Naive thymus-derived CD8-positive, alpha-beta T cell (primary cell): ENCODE measurements at places on chromosomes 4 and X.
A peak's percentile ranks its signal among the peaks of the same experiment; 100 is the strongest.

DNA sequence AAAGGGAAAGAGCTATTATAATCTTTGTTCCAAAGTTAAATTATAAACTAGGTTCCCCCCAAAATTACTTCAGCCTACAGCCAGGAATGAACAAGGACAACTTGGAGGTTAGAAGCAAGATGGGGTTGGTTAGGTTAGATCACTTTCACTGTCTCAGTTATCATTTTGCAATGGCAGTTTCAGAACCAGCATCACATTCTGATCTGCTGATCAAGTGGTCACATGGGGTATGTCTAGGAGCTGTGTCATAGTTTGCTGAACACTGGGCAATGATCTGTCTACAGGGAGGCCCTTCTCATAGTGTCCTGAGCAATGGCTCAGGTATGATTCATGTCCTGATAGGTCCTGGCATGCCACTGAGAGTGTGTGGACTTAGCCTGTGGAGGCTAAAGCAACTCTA, 41.6 kb upstream of the XIAP start:
- H3K36me3 ChIP-seq: no peaks in the 10 kb centered on the region
- H3K4me3 ChIP-seq: no peak overlapping the region
- no peak for DNase-seq
- H3K27ac ChIP-seq: no peak overlapping the region
- H3K27me3 ChIP-seq: no peaks in the 10 kb centered on the region

GRCh38 chr4:38949411-38950051, 81.9 kb downstream of the FAM114A1 start:
- peak overlapping the region; percentile 97 for H3K27ac ChIP-seq
- H3K4me1 ChIP-seq: peaks cover 8% of the 10 kb centered on the region
- no peaks in the 10 kb centered on the region for H3K36me3 ChIP-seq
- DNase-seq: peak; percentile 3
- H3K4me3 ChIP-seq: no peak overlapping the region
- H3K27me3 ChIP-seq: peaks cover 5% of the 10 kb centered on the region

DNA sequence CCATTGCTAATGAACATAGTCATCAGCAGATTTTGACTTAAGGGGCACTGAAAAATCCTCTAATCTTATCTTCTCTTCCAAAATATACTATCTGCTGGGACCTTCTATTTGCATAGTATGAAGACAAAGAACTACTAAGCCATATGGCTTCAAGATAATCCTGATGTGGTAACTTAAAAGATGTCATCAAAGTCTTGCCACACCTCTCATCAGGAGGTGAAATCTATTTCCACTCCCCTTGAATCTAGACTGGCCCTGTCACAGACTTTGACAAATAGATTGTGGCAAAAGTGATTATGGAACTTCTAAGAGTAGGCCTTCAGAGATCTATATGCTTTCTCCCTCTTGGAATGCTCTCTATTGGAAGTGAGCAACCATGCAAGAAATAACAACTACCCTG, 27.3 kb upstream of the TET2 start:
- H3K4me3 ChIP-seq: no peak overlapping the region
- no peaks in the 10 kb centered on the region for H3K4me1 ChIP-seq
- no peak for DNase-seq
- H3K36me3 ChIP-seq: no peaks in the 10 kb centered on the region

GRCh38 chr4:184281231-184282139, 63.8 kb upstream of the ENPP6 start:
- peak overlapping the region; percentile 54 for H3K27ac ChIP-seq
- H3K27me3 ChIP-seq: no peaks in the 10 kb centered on the region
- peaks cover 30% of the 10 kb centered on the region for H3K4me1 ChIP-seq
- H3K4me3 ChIP-seq: no peak overlapping the region

DNA sequence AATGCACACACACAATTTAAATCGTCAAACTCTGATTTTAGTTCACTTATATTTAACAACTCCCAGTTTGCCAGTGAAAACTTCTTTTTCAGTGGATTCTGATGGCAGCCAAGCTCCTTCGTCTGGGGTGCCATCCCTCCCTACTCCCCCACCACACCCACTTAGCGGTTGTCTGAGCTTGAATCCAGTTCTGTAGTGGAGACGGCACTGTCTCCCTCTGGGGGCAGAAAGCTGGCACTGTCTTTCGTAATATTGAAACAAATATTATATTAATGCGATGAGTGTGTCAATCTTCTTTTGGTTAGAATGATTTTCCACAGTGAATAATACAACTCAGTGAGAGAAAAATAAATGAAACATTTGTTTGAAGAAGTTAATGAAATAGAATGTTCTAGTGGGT, 5.4 kb downstream of the MEPE start:
- H3K36me3 ChIP-seq: no peaks in the 10 kb centered on the region
- peaks cover 26% of the 10 kb centered on the region for H3K27me3 ChIP-seq
- peaks cover 2% of the 10 kb centered on the region for H3K4me1 ChIP-seq
- no peak for DNase-seq
- no peak overlapping the region for H3K27ac ChIP-seq

DNA sequence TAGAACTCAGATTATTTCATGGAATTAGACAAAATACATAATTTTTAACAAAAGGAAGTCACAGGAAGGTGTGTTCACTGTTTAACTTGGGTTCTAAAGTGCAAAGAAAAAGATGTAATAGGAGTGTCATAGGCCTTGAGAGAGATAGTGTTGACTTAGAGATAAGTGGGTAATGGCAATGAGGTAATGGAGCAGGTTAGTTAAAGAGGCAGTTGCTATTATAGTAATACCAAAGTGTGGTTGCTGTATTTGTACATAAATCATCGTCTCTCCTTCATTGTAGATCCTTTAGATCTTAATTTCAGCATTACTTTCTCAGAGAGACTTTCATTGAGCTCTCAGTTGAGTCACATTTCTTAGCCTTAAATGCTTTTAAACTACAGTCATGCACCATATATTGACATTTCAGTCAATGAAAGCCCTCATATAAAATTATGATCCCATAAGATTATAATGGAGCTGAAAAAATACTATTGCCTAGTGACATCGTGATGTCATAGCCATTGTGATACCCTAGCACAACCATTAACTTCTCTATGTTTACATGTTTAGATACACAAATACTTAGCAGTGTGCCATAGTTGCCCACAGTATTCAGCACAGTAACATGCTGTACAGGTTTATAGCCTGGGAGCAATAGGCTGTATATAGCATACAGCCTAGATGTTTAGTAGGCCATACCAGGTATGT, 245.4 kb downstream of the ADGRL3 start:
- no peak overlapping the region for H3K4me3 ChIP-seq
- DNase-seq: no peak
- no peaks in the 10 kb centered on the region for H3K27me3 ChIP-seq
- H3K4me1 ChIP-seq: no peaks in the 10 kb centered on the region

DNA sequence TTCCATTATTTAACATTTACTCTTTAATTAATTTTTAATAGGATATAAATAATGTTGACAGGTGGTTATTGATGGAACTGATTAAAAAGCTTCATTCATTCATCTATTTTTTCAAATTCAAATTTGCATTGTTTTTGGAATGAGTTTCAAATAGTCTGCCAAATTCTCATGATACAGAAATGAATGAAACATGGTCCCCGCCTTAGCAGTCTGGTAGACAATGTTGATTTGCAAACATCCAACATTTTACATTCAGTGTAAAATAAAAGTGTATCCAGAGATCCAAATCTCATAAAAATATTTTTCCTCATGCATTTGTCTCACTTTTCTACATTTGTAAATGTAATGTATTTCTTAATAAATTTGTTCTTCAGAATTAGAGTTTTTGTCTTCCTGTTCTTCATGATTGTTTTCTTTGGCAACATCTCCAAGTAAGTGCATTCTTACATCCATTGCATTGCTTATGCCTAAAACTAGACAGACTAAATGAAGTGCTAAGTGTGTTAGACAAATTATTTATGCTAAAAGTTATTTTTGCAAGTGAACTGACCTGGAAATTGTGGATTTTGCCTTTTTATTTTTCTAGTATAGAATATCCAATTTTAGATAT, 142.3 kb downstream of the PCDH18 start:
- no peak for DNase-seq
- no peaks in the 10 kb centered on the region for H3K4me1 ChIP-seq
- H3K36me3 ChIP-seq: no peaks in the 10 kb centered on the region
- no peak overlapping the region for H3K27ac ChIP-seq
- H3K27me3 ChIP-seq: no peaks in the 10 kb centered on the region

GRCh38 chr4:25810461-25811373, 52.1 kb downstream of the SEL1L3 start:
- H3K4me1 ChIP-seq: no peaks in the 10 kb centered on the region
- no peak overlapping the region for H3K4me3 ChIP-seq
- no peak for DNase-seq
- no peaks in the 10 kb centered on the region for H3K36me3 ChIP-seq
- H3K27me3 ChIP-seq: no peaks in the 10 kb centered on the region
- no peak overlapping the region for H3K27ac ChIP-seq

GRCh38 chr4:22999419-22999818, 306.7 kb downstream of the GBA3 start:
- DNase-seq: no peak
- no peak overlapping the region for H3K4me3 ChIP-seq
- H3K36me3 ChIP-seq: no peaks in the 10 kb centered on the region
- H3K4me1 ChIP-seq: no peaks in the 10 kb centered on the region
- H3K27me3 ChIP-seq: no peaks in the 10 kb centered on the region

- no peak overlapping the region for H3K4me3 ChIP-seq
- no peaks in the 10 kb centered on the region for H3K36me3 ChIP-seq
- H3K27ac ChIP-seq: no peak overlapping the region
- H3K27me3 ChIP-seq: no peaks in the 10 kb centered on the region
- DNase-seq: no peak
These were observed 4.8 kb upstream of the SCOC start for GRCh38 chr4:140368686-140369085.

DNA sequence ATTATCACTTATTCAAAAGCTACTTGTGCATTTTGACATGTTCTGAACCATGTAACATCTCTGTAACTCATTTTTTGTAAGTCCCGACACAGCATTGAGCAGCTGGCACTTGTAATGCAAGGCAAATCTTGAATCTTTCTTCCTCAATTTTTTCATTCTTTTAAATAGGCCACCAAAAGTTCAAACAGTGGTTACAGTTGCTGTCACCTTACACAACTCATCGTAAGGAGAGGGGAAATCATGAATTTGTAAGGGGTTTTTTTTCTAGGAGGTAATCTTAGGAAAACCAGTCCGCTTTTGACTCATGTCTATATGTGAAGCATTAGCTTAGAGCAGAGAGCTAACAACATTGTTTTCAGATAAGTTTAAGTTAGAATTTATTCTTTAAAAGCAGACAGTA, 124.5 kb downstream of the PDLIM5 start:
- H3K4me3 ChIP-seq: no peak overlapping the region
- H3K27ac ChIP-seq: no peak overlapping the region
- H3K27me3 ChIP-seq: no peaks in the 10 kb centered on the region
